Stimulated activated CD8-positive, alpha-beta memory T cell treated with anti-CD3 and anti-CD28 coated beads, Interleukin-4, amount 100 ng/mL, for 4 hours (primary cell): ENCODE measurements at places on chromosomes 12 and 14.

DNA sequence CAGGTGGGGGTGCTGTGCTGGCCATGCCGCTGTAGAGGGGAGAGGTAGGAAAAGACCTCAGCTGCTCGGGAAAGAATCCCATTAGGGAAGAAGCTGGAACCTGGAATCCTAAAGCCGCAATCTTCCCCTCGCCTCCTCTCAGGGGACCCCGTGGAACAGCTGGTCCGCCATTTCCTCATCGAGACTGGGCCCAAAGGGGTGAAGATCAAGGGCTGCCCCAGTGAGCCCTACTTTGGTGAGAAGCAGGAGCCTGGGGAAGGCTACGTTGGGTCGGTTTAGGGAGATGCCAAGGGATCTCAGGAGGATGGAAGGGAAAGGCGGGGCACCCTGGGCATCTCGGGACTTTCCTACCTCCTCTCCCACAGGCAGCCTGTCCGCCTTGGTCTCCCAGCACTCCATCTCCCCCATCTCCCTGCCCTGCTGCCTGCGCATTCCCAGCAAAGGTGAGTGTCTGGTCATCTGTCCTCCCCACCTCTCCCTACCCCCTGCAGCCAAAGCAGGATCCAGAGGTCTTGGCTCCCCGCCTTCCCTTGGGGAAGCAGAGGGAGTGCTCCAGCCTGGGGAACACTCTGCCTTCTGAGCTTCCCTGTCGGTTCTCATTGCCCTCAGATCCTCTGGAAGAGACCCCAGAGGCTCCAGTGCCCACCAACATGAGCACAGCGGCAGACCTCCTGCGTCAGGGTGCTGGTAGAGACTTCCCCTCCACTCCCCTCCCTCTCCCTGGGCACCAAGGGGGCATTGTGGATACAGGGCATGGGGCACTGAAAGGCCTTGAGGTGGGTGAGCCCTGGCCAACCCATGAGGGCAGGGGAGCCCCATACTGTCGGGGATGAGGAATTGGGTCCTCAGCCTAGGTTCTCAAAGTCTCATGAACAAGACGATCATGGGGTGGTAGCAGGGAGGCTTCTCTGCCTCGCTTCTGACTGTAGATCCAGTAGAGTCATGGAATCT is 12.4 kb downstream of the TNS2 start:
- DNase-seq = no peak

DNA sequence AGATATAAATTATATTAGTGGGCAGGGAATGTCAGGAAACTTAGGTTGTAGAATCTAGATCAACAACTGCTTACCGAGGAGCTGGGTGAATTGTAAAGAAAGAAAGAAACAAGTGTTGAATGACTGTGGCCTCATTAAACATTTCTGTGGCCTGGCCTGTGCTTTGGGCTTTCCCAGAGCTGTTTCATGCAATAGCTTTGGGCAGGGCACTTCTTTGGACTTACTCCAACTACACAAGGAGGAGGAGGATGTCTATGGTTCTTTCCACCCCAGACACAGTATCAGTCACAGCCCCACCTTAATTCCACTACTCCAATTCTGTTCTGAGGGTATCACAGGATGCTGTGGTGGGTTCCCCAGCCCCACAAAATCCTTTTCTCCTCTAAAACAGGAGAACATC is 38.0 kb downstream of the DPF3 start:
- no peak for DNase-seq

DNA sequence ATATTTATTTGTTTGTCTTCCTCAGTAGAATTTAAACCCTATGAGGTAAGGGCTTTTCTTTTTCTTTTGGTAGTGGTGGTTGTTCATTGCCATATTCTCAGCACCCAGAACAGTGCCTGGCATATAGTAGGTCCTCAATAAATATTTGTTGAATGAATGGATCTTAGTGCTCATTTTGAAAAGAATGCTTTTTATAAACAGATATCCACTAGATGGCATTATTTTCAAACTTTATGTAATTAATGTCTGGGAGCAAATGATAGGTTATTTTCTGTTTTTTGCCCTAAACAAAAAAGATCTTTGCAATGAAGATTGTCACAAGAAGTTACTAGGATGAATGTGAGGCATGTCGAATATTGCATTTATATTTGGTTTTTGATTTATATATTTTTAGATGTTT is 64.1 kb downstream of the RAD51B start:
- DNase-seq = no peak

- DNase-seq = no peak
These were observed 147.0 kb downstream of the CALM1 start for GRCh38 chr14:90543876-90544275.

DNA sequence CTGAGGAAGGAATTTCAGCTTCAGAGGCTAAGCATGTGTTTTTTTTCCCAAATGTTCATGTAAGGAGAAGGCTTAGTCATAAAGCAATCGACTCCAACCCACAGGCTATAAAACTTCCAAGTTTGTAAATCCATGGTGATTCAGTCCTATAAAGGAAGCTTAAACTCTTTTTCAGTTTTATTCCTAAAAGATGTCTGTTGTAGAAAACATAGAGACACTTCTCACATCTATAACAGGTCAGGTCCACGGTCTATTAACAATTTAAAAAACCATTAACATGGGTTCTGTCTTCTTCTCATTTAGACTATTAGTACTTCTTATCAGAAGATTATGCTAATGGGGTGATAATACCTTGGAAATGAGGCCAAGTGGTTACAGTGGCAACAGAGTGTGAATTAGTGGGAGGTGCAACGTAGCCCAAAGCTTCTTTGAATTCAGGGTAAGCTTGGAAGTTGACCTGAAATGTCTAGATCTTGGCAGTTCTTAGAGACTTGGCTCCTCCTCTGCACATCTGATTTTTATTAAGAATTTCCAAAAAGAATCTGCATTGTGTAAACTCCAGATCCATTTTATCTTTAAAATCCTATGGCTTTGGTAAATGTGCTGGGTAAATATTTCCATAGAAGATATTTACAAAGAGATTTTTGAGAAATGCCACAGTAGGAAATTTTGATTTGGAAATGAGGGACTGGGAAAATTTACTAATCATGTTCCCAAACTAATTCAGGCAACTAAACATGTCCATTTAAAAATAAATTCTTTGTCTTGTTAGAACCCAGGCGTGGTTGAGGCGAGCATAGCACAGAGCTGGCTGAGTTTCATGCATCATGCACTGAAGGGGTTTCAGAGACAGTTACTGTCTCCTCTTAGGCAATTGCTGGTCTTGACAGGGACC is 86.4 kb downstream of the EML1 start:
- DNase-seq = no peak

DNA sequence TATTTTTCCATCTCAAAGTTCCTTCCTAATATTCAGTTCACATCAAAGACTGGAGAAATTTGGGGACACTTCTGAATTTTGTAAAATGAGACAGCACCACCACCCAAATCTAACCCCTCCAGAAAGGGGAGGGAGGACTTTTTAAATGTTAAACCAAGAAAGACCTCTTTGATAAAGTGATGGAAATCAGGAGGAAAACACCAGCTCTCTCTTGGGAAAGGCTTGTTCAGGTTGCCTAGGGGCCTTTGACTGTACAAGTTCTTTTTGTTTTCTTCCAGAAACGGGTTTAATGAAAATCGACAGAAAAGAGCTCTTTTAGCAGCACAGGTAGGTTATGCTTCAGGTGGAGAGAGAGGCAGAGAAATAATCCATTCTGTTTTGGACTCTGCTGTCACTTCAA is 112.3 kb downstream of the OTOGL start:
- DNase-seq = no peak

- DNase-seq = no peak
These were observed 61.4 kb upstream of the SCN8A start for GRCh38 chr12:51529651-51529970.

GRCh38 chr12:2183556-2184541 is 131.1 kb downstream of the CACNA1C start:
- no peak for DNase-seq

GRCh38 chr14:24734917-24735500 is 101.0 kb upstream of the GZMB start:
- DNase-seq = no peak

- DNase-seq = no peak
These were observed 11.2 kb upstream of the PRPH start for GRCh38 chr12:49283541-49284429.

DNA sequence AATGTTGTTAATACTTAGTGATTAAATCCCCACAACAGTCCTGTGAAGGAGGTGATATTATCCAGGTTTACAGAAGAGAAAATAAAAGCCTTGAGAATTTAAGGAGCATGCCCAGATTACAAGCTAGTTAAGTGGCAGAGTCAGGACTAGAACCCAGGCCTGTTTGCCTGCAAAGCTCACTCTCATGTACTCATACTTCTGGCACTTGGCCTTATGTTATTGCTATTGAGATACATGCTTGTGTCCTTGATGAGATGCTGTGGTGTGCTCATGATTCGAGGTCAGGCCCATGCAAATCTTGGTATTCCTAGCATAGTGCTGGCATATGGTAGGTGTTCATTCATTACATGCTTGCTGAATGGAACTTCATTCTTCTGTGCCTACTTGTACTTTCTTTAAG is 7.6 kb upstream of the EID3 start:
- no peak for DNase-seq

DNA sequence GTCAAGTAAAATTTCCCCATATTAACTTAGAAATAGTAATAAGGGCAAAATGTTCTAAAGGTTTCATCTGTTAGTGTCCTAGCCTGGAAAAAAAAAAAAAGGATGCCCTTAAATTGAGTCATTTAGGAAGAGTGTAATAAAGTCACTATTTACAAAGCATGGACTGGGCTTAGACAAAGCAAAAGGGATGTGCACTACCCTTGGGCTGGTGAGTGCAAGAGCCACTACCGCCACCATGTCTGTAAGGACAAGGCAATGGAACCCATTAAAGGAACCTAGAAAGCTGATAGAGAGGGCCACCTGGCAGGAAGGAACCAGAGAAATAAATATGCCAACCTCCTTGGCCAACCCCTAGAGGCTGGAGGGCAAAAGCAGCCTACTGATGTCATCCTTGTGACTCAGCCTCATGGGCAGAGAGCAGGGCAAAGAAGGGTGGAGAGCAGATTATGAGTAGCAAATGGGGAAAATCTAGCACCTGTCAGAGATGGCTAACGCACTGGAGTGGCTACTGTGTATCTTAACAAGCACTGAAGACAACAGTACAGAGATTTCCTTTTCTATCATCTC is 59.5 kb upstream of the FUT8 start:
- no peak for DNase-seq

DNA sequence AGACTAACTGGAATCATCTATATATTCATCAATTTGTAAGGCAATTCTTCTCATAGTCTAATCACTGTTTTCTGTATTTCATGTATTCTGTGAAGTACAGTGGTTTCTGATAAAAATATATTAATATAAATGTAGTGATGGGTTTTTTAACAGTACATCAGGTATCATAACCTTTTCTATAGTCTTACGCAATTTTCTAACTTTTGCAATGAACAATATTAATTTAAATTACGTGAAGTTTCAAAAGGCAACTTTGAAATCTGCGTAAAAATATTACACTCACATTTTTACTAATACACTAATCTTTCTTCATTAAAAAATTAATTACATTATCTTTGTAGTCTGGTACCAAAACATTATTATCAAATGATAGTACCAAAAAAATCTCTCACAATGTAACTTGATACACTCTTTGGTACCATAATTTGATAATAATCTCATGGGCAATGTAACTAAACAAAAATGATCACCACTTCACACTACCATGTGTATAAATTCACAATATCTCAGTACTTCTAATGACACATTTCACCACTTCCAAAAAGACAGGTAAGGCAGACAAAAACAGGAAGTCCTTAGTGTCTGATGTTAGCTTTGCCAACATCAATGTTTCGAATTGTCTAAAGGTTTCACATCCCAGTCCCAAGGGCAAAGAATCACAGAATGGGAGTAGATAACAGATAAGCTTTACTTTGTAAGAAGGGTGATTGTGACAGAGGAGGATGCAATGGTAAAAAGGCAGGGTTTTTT is 8.7 kb downstream of the DNAI7 start:
- no peak for DNase-seq

DNA sequence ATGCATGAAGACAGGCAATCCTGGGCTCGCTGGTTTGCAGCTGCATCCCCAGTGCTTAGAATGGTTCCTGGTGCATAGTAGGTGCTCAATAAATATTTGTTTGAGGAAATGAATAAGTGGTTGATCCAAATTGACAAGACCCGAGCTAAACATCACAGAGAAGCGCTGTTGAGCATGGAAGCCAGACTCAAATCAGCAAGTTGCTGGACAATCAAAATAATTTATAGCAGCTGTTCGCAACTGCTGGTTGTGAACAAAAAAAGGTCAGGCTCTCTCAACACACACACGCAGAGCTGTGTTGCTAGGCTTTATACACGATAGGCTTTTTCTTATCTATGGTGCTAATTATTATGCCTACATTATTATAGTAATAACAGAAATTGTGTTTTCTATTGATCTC is 190.2 kb downstream of the TBX5 start:
- DNase-seq = no peak

DNA sequence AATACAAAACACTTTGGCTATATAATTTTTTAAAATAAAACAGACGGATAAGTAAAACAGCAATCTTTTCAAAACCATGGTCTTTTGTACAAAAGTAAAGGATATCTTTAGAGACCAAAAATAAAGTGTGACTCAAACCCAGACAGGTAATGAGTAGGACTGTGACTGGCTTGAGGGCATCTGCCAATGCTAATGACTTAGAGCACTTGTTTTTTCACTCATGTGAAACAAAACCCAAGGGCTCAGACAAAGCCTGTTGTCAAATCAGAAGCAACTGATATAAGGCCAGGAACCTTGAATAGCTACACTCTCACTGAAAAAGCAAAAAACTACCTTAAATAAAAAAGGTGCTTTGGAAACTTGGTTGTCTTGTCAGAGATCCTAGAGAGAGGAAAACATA is 357.4 kb downstream of the TMEM117 start:
- no peak for DNase-seq

DNA sequence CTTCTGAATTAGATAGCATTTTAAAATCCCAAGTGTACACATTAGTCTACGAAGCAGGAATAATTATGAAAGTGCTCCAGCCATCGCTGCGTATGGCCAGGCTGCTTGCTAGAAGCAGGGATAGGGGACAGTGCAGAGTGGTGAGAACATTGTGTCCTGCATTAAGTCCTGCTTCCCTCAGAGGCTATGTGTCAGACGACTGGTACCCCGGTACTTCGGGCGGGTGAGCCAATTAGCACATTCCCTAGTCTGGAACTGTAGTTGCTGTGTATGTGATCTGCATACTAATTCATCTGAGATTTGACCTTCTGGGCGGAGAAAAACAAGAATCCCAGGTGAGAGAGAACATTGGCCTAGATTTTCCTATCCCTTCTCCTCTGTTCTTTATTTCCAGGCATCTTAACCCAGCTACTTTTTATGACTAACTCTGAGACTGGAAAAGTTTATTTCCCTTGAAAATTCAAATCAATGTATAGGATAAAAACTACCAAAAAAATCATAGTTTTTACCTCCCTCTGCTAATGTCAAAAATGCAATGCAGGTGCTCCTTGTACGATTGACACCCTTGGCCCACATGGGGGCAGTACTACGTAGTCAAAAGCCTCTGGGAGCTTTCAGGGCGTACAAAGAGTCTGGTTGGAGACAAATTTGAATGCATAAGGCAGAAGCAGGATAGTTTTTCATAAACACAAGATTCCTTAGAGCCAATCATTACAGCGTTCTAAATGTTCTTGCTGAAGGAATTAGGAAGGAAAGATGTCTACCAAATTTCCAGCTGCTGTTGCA is 764.3 kb downstream of the NOVA1 start:
- DNase-seq = no peak

GRCh38 chr12:7557227-7557626 is 53.6 kb upstream of the CD163 start:
- no peak for DNase-seq
